Activated CD8-positive, alpha-beta T cell treated with anti-CD3 and anti-CD28 coated beads for 36 hours (primary cell): ENCODE measurements at places on chromosomes 1 and 21. TPM values are rescaled to one million over a fixed set of nuclear protein-coding genes. Genes with fewer than 3 reads are reported as not detected.

DNA sequence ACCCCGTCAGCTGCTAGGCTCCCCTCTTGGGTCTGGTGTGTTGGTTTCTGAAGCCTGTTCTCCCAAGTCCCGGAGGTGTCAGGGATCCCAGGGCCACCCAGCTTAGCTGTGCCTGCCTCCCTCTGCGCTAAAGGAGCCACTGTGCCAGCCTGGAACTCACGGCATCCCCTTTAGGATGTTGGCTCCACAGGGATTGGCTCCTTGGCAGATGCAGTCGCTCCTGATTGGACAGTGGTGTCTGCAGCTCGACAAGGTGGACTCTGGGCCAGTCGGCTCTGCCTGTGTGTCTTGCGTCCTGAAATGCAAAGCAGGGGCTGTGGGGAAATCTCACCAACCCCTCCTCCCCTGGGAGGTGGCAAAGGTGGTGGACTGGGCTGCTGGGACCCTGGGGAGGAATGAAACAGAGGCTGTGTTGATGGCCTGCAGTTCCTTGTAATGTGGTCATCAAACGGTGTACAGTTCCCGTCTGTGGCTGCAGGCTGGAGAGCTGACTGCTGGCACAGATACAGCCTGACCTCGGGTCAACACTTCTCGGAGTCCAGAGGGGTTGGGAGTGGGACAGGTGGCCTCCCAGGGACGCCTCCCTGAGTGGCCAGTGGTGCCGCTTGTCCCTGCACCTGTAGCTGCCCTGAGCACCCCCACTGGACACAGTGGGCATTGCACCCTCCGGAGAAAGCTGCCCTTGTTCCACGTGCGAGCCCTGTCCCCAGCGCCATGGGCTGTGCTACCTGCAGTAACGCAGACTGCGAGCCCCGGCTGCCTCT is 11.5 kb upstream of the KCNAB2 start:
- no peaks in the 10 kb centered on the region for H3K27me3 ChIP-seq
- peaks cover 78% of the 10 kb centered on the region for H3K4me1 ChIP-seq
- H3K36me3 ChIP-seq, result peaks cover 64% of the 10 kb centered on the region
- no peak overlapping the region for H3K27ac ChIP-seq
- no peak overlapping the region for H3K4me3 ChIP-seq

- DNase-seq, result no peak
- no peak overlapping the region for H3K4me3 ChIP-seq
- peaks cover 6% of the 10 kb centered on the region for H3K27me3 ChIP-seq
- H3K4me1 ChIP-seq, result no peaks in the 10 kb centered on the region
- H3K27ac ChIP-seq, result no peak overlapping the region
These were observed 276.9 kb downstream of the SIPA1L2 start for GRCh38 chr1:232353001-232353400.

DNA sequence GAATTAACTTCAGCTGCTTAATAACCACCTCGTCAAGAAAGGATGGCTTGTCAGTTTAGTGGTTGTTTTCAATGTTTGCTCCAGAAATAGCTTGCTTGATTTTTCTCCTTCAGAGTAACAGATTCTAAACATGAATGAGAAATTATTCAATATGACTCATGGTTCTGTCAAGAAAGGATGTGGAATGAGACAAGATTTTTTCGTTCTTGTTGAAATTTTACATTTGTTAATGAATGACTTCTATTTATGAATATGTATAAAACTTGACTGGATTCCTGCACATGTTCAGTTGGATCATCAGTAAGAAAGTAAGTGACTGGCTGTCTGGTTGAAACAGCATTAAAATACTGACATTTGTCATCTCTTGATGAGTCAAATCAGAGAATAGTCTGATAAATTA is 38.3 kb downstream of the IFI44 start:
- no peak overlapping the region for H3K27ac ChIP-seq
- H3K4me1 ChIP-seq, result no peaks in the 10 kb centered on the region
- H3K4me3 ChIP-seq, result no peak overlapping the region
- H3K36me3 ChIP-seq, result no peaks in the 10 kb centered on the region
- peaks cover 7% of the 10 kb centered on the region for H3K27me3 ChIP-seq

The CRABP2 gene
- 0.90 TPM for total RNA-seq

- no peaks in the 10 kb centered on the region for H3K4me1 ChIP-seq
- H3K36me3 ChIP-seq, result no peaks in the 10 kb centered on the region
- peaks cover 11% of the 10 kb centered on the region for H3K27me3 ChIP-seq
- no peak overlapping the region for H3K4me3 ChIP-seq
These were observed 6.8 kb upstream of the KIF17 start for GRCh38 chr1:20724364-20725188.

GRCh38 chr1:16617778-16618580 is 4.6 kb upstream of the NBPF1 start:
- H3K27ac ChIP-seq, result no peak overlapping the region
- H3K36me3 ChIP-seq, result no peaks in the 10 kb centered on the region
- no peak overlapping the region for H3K4me3 ChIP-seq
- no peaks in the 10 kb centered on the region for H3K27me3 ChIP-seq
- no peaks in the 10 kb centered on the region for H3K4me1 ChIP-seq

- no peak overlapping the region for H3K4me3 ChIP-seq
- H3K4me1 ChIP-seq, result peaks cover 23% of the 10 kb centered on the region
- no peaks in the 10 kb centered on the region for H3K27me3 ChIP-seq
- peaks cover 72% of the 10 kb centered on the region for H3K36me3 ChIP-seq
- no peak for DNase-seq
- no peak overlapping the region for H3K27ac ChIP-seq
These were observed 29.9 kb downstream of the TTF2 start for GRCh38 chr1:117089996-117090395.

DNA sequence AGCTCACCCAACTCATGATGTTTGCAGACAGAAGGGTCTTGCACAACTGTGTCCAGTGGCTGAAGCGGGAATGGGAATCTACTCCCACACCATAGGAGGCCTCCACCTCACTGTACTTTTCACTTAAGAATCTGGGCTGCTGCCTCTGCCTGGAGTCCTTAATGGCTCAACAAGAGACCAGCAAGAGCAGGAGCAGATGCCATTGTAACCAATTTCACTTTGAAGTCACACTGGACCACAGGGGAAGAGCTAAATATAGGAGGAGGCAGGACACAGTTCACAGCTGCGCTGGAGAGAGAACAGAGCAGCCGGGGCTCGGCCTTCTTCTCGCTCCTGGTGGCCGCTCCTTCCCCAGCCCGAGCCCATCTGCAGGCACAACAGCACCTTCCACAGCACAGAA is 120.4 kb downstream of the SIPA1L2 start:
- H3K27me3 ChIP-seq, result no peaks in the 10 kb centered on the region
- DNase-seq, result no peak
- H3K4me3 ChIP-seq, result no peak overlapping the region
- no peaks in the 10 kb centered on the region for H3K36me3 ChIP-seq
- no peak overlapping the region for H3K27ac ChIP-seq
- H3K4me1 ChIP-seq, result no peaks in the 10 kb centered on the region

The C1orf185 gene
- total RNA-seq, result not detected

DNA sequence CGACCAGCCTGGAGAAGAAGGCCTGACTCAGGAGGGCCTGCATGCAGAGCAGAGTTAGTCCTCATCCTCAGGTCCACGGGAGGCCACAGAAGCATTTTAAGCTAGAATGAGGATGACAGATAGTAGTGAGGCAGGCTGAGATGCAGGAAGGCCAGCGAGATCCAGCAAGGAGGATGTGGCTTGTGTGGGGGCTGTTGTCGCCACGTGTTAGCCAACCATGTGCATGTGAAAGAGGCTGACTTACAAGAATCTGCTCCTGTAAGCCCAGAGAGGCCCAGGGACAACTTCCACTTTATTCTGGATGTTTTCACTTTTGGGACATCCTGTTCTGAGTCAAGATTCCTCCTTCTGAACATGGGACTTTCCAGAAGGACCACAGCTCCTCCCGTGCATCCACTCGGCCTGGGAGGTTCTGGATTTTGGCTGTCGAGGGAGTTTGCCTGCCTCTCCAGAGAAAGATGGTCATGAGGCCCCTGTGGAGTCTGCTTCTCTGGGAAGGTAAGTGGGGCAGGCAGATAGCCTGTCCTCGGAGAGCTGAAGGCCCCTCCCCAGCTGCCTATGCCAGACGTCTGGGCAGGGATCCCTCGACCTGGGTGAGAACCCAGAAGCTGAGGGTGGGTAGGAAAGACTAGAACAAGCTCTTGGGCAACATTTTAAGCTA is at the start of gene SLAMF8:
TSS of gene SLAMF8 (plus strand) at position 433 of the 661 bp plus-strand sequence. CDS start at position 459, 26 bp downstream.
- peak within 1 kb of the TSS; percentile 51 for H3K4me3 ChIP-seq
- peak within 1 kb of the TSS; percentile 88 for H3K27ac ChIP-seq
- no peaks in the 10 kb centered on the region for H3K27me3 ChIP-seq
- peaks cover 53% of the 10 kb centered on the region for H3K4me1 ChIP-seq
- peak; percentile 90 for DNase-seq

DNA sequence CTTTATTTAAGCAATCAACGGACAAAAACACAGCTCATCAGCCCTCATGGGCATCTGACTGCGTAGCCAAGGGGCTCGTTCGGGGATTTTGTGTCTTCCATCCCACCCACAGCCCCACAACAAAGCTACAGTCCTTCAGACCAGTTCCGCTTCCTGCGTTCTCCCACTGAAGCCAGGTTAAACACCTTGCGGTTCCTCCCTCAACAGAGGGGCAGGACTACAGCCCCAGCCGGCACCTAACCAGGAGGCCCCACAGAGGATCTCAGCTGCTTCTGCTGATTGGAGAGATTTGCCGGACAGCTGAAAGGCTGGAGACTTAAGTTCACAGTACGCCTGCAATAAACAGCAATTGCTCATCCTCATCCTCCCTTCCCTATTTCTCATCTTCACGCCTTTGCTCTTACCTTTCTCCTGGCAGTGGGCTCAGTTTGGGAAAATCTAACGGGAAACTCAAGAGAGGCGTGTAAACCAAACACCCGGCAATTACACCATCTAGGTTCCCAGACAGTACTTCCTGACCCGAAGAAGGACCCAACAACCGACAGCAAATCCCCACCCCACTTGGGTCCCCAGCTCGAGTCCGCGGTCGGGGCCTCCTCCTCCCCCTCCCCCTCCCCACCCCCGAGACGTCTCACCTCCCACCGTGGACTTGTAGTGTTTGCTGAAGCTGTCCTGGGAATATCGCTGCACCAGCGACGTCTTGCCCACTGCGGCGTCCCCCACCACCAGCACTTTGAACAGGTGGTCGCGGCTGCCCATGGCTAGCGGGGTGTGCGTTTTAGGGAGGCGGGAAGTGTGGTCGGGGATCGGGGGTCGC is 876 bp downstream of the RAB29 start:
- peak; percentile 71 for DNase-seq
- peak overlapping the region; percentile 92 for H3K27ac ChIP-seq
- peak overlapping the region; percentile 89 for H3K4me3 ChIP-seq
- H3K36me3 ChIP-seq, result peaks cover 26% of the 10 kb centered on the region

- H3K27me3 ChIP-seq, result no peaks in the 10 kb centered on the region
- H3K36me3 ChIP-seq, result peaks cover 9% of the 10 kb centered on the region
- H3K4me3 ChIP-seq, result no peak overlapping the region
These were observed 22.8 kb downstream of the A3GALT2 start for GRCh38 chr1:33297911-33298622.

The CCDC24 gene
- total RNA-seq, result 1.4 TPM

The TRAF3IP3 gene
- total RNA-seq, result 194 TPM
